ENCODE measurements at places on chromosomes 5 and 9. TPM values are rescaled to one million over a fixed set of nuclear protein-coding genes. Genes with fewer than 3 reads are reported as not detected.

SH2D3C gene
- total RNA-seq, result not detected

SUB1 gene
- 362 TPM for total RNA-seq

DCTN3 gene
- total RNA-seq, result 70.6 TPM

IL11RA gene
- total RNA-seq, result 34.4 TPM

RNF44 gene
- total RNA-seq, result 5.0 TPM

FLT4 gene
- total RNA-seq, result not detected

DNA sequence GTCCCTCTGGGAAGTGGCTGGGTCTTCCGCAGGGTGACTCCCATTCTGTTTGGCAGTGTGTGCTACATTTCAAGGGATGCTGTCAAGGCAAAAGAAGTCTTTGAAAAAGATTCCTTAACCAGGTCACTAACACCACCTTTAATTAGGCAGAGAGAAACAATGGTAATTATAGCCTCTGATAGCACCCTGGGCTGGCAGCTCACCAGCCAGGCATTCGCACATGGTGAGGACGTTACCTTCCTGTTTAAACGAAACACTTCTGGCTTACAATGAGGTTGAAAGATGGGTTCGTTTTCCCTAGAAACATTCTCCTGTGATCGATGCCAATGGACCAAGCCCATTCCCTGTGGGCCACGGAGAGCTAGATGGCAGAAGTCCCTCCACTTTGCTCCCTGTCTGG lies 230.1 kb upstream of the PANK3 start:
- no peak overlapping the region for H3K4me3 ChIP-seq
- no peak overlapping the region for H3K27ac ChIP-seq
- DNase-seq, result no peak
- no peaks in the 10 kb centered on the region for H3K4me1 ChIP-seq

DNA sequence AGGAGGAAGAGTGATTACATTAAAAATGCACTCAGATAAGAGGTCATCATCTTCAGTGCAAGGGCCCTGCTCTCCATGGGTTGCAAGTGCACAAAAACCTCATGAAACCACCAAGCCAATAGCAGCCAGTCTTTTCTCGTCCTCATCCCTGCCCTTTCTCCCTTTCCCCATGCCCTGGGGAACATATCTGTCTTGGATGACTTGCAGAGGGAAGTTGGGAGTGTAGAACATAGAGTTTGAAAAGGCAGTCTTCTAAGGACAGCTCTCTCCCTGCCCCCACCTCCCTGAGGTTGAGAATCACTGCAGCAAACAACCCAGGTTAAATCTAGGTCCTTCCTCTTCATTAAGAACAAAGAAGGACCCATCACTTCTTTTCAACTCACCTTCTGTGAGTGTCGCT lies 22.0 kb downstream of the DDX31 start:
- peaks cover 28% of the 10 kb centered on the region for H3K4me1 ChIP-seq
- H3K36me3 ChIP-seq, result peaks cover 71% of the 10 kb centered on the region
- H3K4me3 ChIP-seq, result no peak overlapping the region
- no peak for DNase-seq
- H3K27ac ChIP-seq, result peak overlapping the region; percentile 68

DNA sequence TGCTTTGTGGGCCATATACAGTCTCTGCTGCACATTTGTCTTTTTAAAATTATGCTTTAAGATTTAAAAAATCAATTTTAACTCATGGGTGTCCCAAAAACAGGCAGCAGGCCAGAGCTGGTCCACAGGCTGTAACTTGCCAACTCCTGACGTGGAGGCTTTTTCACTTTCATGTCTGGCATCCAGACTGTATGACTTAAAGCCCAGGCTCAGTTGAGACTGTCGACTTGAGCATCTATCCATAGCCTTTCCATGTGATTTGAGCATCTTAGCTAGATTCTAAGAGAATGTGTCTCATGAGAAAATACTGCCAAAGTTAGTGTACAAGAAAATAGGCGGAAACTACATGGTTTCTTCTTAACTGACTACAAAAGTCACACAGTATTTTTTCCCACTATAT lies 559.0 kb upstream of the TUSC1 start:
- no peak for DNase-seq
- no peak overlapping the region for H3K27ac ChIP-seq
- no peak overlapping the region for H3K4me3 ChIP-seq
- no peaks in the 10 kb centered on the region for H3K36me3 ChIP-seq

GRCh38 chr5:103327893-103328292 lies 69.3 kb downstream of the MACIR start:
- DNase-seq, result no peak
- H3K4me3 ChIP-seq, result no peak overlapping the region
- H3K4me1 ChIP-seq, result no peaks in the 10 kb centered on the region

DNA sequence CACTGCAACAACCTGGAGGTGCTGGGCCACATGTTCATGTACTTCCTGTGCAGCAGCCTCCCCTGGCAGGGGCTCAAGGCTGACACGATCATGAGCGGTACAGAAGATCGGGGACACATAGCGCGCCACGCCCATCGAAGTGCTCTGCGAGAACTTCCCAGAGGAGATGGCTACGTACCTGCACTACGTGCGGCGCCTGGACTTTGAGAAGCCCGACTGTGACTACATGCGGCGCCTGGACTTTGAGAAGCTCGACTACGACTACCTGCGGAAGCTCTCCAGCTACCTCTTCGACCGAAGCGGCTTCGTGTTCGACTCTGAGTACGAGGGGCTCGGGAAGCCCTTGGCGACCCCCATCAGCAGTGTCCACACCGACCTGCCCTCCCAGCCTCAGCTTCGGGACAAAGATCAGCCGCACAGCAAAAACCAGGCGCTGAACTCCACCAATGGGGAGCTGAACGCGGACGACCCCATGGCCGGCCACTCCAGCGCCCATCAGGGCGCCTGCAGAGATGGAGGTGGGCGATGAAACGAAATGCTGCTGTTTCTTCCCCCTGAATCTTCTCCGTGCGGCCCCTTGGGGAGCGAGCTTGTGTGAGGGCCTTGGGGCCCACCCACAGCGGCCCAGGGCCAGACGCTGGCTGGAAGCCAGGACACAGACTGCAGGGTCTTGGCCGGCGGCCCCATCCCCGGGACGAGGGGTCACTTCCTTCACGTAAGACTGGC lies 56.5 kb downstream of the JAK2 start:
- DNase-seq, result no peak
- H3K27ac ChIP-seq, result no peak overlapping the region
- H3K36me3 ChIP-seq, result peaks cover 4% of the 10 kb centered on the region
- no peaks in the 10 kb centered on the region for H3K4me1 ChIP-seq
- no peak overlapping the region for H3K4me3 ChIP-seq

DNA sequence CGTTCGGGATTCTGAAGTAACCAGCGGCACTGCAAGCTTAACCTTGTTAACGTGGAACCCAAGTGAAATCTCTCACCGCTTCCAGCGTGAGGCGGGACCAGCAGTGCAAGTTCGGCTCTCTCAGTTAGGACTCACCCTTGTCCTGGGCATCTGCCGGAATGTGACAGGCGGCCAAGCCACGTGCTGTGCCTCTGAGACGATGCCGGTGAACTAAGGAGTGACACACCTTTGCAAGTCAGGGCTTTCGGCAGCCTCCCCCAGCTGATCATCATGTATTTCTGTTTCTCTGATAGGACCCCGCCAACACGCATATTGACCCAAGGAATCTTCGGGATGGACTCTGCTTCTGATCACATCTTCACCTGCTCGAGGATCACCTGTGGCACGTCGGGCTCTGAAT lies 415.0 kb upstream of the IRX1 start:
- no peaks in the 10 kb centered on the region for H3K4me1 ChIP-seq
- H3K36me3 ChIP-seq, result no peaks in the 10 kb centered on the region
- no peaks in the 10 kb centered on the region for H3K27me3 ChIP-seq
- H3K27ac ChIP-seq, result no peak overlapping the region
- no peak for DNase-seq

- no peak overlapping the region for H3K27ac ChIP-seq
- H3K4me1 ChIP-seq, result peaks cover 24% of the 10 kb centered on the region
- H3K36me3 ChIP-seq, result no peaks in the 10 kb centered on the region
- no peaks in the 10 kb centered on the region for H3K27me3 ChIP-seq
- DNase-seq, result no peak
Measured at GRCh38 chr5:124976086-124976485, 229.6 kb upstream of the ZNF608 start.

GRCh38 chr9:95433096-95433819 lies 83.5 kb downstream of the PTCH1 start:
- no peak overlapping the region for H3K27ac ChIP-seq
- H3K4me1 ChIP-seq, result peaks cover 7% of the 10 kb centered on the region
- no peak overlapping the region for H3K4me3 ChIP-seq
- H3K27me3 ChIP-seq, result no peaks in the 10 kb centered on the region
- DNase-seq, result no peak

GRCh38 chr5:107700481-107700880 lies 29.7 kb upstream of the EFNA5 start:
- H3K36me3 ChIP-seq, result no peaks in the 10 kb centered on the region
- H3K4me3 ChIP-seq, result no peak overlapping the region
- peaks cover 3% of the 10 kb centered on the region for H3K4me1 ChIP-seq
- no peaks in the 10 kb centered on the region for H3K27me3 ChIP-seq
- no peak for DNase-seq

DNA sequence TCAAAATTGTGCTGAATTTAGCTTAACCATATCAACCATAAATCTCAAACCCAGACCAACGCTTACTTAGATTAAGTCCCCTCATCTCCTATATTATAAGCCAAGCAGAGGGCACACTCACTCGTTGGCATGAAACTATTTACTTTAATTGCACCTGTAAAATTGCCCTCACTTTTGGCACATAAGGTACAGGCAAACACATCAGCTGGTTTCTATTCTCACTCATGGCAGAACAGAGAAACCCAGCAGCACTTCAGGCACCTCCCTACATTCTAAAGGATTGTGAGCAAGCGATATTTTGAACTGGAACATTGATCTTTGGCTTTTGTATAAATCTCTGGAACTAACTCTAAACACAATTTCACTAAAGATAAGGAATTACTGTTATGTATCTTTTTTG lies 845.6 kb upstream of the CDH6 start:
- no peaks in the 10 kb centered on the region for H3K27me3 ChIP-seq
- no peaks in the 10 kb centered on the region for H3K36me3 ChIP-seq
- H3K4me1 ChIP-seq, result no peaks in the 10 kb centered on the region

DNA sequence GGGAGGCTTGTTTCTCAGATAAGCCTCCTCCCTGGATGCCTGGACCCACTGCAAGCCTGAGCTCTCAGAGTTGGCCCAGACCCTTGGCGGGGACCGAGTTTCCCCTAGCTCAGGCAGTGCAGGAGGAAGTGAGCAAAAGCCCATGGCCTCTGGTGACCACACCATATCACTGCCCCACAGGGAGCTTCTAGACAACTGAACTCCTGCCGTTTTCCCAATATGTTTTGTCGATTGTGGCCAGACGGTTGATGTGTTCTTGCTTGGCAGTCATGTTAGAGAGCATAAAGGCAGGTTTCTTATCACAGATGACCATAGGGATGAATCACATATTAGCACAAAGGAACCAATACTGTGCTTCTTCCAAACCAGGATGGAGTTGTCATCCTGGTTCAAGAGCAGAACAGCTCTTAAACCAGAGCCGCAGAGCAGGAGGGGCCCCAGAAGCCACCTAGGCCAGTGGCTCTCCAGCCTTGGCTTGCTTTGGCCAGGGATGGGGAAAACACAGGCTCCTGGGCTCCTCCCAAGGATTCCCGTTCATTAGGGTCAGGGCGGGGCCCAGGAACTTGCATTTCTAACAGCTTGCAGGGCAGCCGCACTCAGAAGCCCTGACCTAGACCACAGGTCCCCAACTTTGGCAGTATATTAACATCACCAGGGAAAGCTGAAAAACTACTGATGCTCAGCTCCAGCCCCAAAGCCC lies 113.1 kb upstream of the TBC1D2 start:
- no peak for DNase-seq
- no peaks in the 10 kb centered on the region for H3K4me1 ChIP-seq
- H3K36me3 ChIP-seq, result no peaks in the 10 kb centered on the region
- no peak overlapping the region for H3K4me3 ChIP-seq
- H3K27me3 ChIP-seq, result no peaks in the 10 kb centered on the region

DNA sequence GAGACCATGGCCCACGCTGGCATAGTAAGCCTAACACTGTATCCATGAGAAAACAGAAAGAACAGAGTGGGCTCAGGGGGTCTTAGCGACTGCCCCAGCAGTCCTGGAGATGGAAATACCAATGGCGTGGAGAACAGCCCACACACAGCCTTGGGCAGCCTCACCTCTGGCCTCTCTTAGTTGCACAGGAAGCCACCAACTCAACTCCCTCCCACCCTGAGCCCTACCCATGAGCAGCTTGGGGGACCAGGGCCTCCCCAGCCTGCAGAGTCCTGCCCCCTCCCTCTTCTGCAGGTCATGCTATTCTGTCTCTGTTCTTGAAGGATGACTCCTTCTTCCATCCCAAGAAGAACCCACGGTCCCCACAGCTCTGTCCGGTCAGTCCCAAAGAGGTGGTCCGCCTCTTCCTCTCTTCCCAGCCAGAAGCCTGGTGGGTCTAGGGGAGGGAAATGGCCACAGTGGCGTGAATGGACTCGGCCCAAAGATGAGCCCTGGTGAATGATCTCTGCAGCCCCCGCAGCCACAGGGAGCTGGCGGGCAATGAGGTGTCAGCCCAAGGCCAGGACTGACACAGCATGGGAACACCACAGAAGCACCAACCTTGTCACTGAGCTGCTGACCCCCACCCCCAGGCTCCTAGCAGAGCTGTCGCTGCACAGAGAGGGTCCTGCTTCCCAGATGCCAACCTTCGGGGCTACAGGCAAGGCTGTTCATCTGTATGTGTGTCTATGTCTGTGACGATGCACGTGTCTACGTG lies 131.2 kb downstream of the ROR2 start:
- H3K27ac ChIP-seq, result no peak overlapping the region
- no peak overlapping the region for H3K4me3 ChIP-seq
- no peaks in the 10 kb centered on the region for H3K27me3 ChIP-seq
- no peaks in the 10 kb centered on the region for H3K36me3 ChIP-seq

GRCh38 chr9:125745682-125746016 lies 1.5 kb upstream of the PBX3 start:
- DNase-seq, result no peak
- peak overlapping the region; percentile 74 for H3K27ac ChIP-seq
- H3K4me3 ChIP-seq, result peak overlapping the region; percentile 66
- no peaks in the 10 kb centered on the region for H3K27me3 ChIP-seq
- H3K4me1 ChIP-seq, result peaks cover 30% of the 10 kb centered on the region
- peaks cover 9% of the 10 kb centered on the region for H3K36me3 ChIP-seq

DNA sequence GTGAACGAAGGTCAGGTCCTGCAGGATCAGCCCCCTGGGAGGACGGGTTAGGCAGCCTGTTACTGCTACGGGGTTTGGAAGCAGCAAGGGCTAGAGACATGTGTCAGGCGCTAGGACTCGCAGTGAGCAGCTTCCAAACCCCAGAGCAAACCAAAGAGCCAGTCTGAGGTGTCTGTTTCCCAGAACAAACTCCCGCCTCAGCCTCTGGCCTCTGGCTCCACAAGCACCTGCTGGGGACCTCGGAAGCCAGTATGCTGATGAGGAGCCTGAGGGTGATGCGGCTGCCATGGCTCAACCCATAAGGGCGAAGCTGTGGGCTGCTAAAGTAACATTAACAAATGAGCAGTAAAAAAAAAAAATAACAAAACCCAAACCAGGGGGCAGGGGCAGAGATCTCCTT lies 35.0 kb downstream of the PRRT1B start:
- no peak for DNase-seq
- H3K4me3 ChIP-seq, result no peak overlapping the region
- H3K27me3 ChIP-seq, result no peaks in the 10 kb centered on the region
- H3K36me3 ChIP-seq, result peaks cover 22% of the 10 kb centered on the region
